ENCODE measurements at places on chromosomes 3 and 15.
A peak's percentile ranks its signal among the peaks of the same experiment; 100 is the strongest.

DNA sequence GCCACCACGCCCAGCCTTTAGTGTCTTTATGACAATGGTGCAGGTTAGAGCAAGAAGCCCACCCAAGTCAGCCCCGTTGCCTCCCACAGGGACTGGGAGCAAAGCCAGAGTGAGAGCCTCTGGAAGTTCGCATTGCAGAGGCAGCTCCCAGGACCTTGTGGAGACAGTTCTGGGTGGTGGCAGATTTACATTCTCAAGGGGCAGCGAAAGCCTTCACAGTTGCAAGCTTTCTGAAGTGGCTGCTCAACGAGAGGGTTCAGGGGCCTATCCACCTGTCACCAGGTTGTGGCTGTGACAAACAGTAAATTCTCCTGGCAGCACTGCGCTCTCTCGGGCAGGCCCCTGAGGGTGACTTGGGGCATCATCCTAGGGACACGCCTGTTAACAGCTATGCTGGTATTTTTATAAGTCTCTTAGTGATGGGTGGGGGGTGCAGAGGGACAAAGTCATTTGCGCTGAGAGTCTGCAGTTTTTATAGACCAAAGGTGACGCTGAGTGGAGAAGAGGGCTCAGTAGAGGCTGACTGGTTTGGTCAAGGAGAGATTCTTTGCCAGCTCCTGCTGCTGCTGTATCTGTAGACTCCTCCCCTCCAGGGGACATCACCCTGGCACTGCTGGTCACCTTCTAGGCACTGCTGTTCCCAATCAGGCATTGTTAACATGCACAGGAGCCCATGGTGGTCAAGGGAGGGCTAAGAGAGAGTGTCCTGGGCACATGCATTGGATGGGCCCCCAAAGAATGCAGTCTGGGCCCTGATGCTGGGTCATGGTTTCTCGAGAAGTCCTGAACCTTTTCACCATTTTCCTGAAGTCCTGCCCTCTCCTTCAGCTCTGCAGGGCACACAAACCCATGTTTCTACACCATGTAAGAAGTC, 57.5 kb upstream of the KLF13 start:
- no peak for DNase-seq

DNA sequence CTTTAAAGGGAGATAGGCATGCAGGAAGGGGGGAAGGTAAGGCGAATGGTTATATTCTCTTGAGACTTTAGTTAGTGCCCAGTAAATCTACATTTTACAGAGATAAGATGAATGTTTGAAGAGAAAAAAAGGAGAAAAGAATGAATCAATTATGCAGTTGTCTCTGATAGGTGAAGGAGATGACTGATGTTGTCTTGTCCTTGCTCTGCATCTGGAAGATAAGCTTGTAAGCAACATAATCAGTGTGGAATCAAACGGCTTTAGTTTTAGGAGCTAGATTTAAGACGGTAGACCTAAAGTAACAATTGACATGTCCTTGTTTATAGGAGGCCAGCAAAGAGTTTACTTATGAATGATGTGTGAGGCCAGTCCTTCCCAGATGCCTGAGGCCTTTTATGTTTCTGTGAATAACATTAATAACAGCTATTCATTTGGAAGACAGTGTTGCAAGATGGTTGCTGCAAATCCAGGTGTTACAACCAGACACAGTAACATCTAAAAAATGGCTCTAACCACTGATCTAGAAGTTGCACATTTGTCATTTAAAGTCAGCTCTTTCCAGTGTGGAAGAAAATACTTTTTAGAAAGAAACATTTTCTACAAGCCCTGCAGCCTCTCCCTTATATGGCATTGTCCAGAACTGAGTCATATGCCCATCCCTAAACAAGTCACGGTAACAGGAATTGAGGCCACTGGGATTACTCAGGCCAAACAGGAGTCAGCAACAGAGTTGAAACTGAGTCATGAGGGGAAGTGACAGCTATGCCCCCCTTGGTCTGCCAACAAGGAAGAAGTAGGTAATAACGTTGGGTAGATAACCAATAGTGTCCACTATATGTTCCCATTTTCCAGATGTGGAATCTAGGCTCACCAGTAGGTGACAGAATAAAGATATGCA, 77.5 kb upstream of the FBN1 start:
- no peak for DNase-seq

DNA sequence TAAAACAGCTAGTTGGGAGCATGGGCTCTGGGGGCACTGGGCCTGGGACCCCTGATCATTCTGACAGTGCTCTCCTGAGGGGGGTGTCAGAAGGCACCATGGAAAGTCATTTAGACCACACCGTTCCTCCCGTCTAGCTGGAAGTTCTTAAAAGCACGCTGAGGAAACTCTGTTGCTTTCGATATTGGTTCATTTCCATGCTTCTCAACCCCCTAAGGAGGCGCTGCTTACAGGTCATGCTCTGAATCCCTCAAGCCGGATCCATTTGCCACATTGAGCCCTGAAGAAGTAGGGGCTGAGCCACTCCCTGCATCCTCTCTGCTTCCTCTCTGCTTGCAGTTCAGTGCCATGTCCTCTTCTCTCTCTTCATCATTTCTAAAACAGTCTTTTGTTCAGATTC, 187.2 kb downstream of the CACNA2D3 start:
- DNase-seq = no peak

- DNase-seq = no peak
Observed at GRCh38 chr3:38169027-38169317, 3.6 kb downstream of the OXSR1 start.

GRCh38 chr15:57667171-57667849, 39.2 kb upstream of the POLR2M start:
- DNase-seq = no peak

- no peak for DNase-seq
Observed at GRCh38 chr3:134374105-134374790, at the start of gene AMOTL2. AMOTL2 (minus strand) TSS chr3:134374447; CDS start chr3:134371433, 3,014 bp downstream.

DNA sequence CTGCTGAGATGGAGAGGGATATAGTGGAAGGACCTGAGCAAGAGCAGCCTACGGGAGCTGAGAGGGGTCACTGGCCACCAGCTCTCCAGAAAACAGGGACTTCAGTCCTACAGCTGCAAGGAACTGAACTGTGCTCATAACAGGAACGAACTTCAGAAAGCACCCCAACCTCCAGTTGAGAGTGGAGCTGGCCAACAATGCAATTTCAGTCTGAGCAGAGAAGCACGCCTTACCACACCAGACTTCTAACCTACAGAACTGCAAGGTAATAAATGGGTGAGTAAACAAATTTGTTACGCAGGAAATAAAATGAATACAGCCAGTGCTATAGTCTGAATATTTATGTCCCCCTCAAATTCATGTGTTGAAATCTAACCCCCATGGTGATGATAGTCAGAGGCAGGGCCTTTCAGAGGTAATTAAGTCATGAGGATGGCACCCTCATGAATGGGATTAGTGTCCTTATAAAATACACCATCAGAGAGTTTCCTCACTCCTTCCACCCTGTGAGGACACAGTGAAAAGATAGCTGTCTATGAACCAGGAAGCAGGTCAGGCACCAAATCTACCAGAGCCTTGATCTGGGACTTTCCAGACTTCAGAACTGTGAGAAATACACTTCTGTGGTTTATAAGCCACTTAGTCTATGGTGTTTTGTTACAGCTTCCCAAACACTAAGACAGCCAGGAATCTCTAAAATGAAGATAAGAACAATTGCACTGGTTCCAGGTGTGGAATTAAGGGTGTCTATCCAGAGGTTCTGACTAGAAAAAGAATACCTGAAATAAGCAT, 58.6 kb downstream of the SYNM start:
- no peak for DNase-seq

GRCh38 chr15:76809412-76810103, 95.6 kb downstream of the SCAPER start:
- no peak for DNase-seq

DNA sequence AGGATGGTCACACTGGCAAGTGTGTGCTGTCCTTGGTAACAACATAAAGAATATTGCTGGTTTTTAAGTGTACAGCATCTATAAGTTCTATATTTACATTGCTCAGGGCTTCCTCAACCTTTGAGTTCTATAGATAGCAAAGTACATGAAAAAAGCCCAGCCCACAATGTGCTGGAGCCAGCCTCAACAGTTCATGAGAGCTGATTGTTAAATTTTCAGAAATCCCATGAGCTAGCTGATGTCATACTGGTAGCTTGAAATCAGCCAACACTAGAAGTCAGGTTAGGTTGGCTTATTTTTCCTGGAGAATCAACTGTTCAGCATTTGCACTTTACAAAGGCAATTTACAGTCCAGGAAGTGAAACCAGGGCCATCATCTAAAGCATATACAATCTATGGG, 102.8 kb downstream of the STRIT1 start:
- no peak for DNase-seq

GRCh38 chr3:39191111-39191510, 1.3 kb downstream of the XIRP1 start:
- DNase-seq = no peak

DNA sequence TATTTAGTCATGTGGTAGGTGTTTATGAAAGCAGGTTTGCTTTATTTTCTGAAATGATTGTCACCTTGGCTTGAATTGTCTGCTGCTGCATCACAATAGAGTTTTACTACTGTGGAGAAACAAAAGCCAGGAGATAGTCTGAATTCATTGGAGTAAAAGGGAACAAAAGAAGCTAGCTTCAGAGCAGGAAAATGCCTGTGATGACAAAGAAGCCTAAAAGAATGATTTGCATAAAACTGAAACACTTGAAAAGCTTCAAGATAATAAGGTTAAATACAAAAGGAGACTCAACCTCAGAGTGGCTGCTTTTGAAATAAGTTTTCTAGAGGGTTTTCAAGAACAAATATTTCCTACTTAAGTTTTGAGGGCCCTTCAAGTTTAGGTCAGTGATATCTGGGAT, 138.3 kb downstream of the PTPRG start:
- no peak for DNase-seq

GRCh38 chr15:65827065-65827464, 35.0 kb upstream of the DENND4A start:
- DNase-seq = no peak

DNA sequence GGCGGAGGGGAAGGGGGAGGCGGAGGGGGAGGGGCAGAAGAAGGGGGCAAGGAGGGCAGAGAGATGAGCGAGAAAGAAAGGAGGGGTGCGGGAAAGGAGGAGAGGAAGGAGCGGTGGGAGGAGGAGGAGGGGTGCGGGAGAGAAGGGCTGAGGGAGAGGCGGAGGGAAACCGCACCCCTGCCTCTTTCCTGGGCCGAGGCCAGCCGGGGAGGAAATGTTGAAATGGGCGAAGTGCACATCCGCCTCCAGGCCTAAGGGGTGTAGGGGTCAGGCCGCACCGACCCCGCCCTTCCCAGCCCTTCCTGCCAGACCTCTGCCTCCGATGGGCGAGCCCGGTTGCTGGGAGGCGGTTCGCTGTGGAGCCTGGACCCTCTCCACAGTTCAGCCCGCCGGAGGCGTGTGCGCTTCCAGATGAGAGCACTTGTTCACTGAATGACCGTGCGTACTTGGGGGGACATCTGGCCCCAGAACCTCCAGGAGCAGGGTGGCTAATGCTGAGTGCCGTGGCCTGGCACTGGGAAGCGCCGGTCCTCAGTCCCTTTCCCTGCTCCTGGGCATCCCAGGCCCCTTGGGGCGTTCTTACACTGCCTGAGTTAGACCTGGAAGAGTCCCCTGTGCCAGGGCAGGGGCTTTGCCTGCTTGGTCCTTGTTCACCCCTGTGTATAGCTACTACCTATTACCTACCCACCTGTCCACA, 110.3 kb upstream of the KLF13 start:
- DNase-seq = peak; percentile 20

GRCh38 chr3:125148836-125149235, 63.7 kb downstream of the SLC12A8 start:
- no peak for DNase-seq

DNA sequence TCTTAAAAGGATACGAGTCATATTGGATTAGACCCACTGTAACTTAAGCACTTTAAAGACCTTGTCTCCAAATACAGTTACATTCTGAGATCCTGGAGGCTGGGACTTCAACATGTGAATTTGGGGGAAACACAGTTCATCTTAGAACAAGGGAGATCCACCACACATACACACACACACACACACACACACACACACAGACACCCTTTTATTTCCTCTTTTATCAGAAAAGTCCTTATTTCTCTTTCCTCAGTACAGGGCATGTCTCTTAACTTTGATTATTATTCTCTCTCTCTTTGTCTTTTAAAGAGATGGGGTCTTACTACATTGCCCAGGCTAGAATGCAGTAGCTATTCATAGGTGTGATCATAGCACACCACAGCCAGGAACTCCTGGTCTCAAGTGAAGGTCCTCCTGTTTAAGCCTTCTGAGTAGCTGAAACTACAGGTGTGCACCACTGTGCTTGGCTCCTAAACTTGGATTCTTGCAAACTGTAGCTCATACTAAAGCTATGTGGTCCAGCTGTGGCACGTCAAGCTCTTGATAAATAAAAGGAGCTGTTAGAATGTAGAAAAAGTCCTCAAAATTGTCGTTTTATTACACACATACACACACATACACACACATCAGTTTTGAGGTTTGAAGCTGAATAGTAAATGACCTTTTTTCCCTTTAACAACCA, 7.4 kb downstream of the GOLM2 start:
- DNase-seq = no peak

DNA sequence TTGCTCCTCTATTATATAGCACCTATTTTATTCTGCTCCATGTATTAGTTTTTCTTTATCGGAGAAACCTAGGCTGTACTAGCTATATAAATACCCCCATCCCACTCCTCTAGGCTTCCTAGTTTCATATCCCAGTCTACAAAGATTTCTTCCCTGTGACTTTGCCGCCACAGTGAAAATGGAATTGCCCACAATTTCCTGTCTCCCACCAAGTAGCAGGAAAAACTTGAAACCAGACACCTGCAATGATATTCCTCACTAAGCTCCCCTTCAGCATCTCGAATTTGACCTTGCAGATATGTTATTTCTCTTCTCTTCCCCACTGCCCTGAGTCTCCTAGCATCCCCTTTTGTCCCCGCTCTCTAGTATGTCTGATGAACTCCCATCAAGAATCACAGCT, 685.8 kb upstream of the CCDC54 start:
- DNase-seq = no peak

GRCh38 chr3:187985647-187986046, 168.3 kb upstream of the LPP start:
- no peak for DNase-seq

DNA sequence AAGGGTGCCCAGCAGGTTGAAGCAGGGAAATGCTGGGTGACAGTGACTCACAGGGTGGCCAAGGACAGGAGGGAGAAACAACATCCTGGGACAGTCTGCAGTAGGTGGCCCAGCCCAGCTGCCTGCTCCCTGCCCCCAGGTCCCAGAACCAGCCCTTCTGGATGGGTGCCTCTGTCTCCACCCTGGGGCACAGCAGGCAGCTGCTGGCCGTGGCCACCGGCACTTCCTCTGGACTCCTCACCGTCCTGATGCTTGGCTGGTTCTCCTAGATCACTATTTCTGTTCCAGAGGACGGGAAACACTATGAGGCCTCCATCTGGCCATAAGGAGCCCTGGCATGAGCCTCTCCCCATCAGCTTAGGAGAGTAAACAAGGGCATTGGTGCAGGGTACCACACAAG, 258.9 kb downstream of the XXYLT1 start:
- DNase-seq = no peak

DNA sequence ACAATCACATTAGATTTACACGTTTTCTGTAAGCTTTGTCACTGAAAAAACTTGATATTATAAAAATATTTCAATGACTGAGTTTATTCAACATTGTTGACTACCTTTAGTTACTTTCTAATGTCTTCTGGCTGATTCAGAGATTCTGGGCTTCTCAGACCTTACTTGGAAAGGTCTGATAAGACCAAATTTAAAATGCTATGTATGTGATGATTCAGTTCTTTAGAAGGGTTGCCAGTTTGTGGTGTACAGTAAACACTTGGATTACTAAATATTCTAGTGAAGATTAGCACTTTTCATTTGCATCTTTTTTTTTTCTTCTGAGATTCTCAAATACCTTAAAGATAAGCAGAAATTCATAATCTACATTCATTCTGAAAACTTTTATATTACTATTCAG, 49.8 kb downstream of the SGO1 start:
- no peak for DNase-seq

Data from activated CD4-positive, alpha-beta T cell treated with anti-CD3 and anti-CD28 coated beads for 24 hours (primary cell).